ENCODE measurements at places on chromosomes 12 and 14.

DNA sequence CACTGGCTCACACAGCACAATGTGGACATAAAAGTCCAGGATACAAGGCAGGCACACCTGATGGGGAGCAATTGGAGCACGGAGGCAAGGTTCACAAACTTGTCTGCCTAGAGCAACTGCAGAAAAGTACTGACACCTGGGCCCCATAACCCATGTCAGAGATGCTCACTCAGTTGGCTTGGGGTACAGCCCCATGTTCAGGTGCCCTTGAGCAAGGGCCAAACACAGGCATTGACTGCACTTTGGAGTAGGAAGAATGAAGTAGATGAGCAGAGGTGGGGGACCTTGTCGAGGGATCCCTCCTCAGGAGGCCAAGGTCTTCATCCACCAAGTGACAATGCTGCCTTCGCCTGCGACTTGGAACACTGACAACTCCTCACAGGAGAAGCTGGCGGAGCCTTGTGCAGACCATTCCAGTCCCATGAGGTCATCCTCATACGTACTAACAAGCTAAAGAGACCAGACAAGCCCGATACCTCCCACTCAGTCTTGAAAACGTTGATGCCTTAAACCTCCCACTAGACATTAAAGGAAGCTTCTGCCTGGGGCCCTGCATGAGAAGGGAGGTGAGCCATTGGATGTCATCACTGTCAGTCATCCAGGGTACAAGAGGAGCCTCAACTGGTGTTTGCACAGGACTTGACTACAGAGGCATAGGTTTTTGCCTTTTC lies 42.5 kb upstream of the C14orf180 start:
- no peak for DNase-seq

DNA sequence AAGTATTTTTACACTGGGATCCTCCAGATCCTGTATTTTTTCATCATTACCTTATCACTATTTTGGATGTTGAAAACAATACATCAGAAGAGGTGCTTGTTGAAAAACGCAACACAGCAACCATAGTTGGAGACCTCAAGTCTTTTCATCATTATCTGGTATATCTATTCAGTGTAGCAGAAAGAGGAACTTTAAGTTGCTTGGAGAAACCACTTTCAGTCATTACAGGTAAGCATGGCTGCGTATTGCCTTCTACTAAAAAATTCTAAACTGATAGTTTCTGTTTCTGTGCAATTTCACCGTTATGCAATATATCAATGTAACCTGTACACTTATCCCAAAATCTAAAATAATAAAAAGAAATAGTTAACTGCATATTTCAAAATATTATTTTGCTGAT lies 32.2 kb upstream of the PTPRQ start:
- DNase-seq: no peak

DNA sequence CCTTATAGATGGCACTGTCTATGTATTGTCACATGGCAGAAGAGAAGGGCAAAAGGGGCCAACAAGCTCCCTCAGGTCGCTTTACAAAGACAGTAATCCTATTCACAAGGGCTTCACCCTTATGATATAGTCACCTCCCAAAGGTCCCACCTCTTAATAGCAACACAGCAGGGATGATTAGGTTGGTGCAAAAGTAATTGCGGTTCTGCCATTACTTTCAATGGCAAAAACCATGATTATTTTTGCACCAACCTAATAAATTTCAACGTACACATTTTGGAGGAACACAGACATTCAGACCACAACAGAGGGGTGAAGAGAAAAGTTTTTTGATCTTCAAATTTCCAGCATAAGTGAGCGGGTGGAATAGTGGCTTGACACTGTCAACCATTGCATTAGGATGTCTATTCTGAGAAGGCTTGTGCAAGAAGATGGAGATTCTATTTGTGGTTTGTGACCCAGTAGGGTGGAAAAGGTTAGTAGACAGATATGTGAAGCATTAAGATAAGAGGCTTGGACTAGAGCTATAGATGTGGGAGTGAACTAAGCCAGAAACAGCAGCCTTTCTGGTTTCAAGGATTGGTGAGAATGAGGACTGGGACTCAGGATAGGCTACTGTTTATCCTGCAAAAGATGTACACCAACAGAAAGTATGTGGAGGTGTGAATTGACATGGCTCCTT lies 75.5 kb upstream of the CPSF6 start:
- DNase-seq: no peak

DNA sequence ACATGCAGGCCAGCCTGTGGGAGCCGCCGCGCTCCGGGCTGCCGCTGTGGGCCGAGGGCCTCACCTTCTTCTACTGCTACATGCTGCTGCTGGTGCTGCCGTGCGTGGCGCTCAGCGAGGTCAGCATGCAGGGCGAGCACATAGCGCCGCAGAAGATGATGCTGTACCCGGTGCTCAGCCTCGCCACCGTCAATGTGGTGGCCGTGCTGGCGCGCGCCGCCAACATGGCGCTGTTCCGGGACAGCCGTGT lies 2.9 kb downstream of the TMEM121 start:
- DNase-seq: no peak

GRCh38 chr14:75835156-75835725 lies 146.6 kb downstream of the TGFB3 start:
- DNase-seq: no peak

DNA sequence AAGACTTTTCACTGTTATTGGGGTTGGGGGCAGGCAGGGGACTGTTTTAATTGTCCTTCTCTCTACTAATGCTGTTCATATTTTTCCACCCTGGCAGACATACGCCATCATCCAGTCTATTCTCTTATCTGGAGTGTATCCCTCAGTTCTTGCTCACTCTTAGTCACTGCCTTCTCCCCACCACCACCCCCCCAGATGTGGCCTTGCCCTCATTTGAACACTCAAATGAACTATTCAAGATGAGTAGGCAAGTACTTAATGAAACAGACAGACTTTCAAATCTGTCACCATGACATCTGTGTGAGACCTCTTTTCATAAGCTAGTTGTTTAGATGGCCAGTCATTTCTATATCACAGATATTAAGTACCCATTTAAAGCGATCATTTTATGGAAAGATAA lies 10.1 kb downstream of the NUDT4 start:
- no peak for DNase-seq

GRCh38 chr14:99644723-99645544 lies at the start of gene HHIPL1:
TSS of gene HHIPL1 (plus strand) at chr14:99645129. CDS start at chr14:99645208, 79 bp downstream.
- DNase-seq: no peak

GRCh38 chr12:2110849-2111566 lies 58.2 kb downstream of the CACNA1C start:
- no peak for DNase-seq

DNA sequence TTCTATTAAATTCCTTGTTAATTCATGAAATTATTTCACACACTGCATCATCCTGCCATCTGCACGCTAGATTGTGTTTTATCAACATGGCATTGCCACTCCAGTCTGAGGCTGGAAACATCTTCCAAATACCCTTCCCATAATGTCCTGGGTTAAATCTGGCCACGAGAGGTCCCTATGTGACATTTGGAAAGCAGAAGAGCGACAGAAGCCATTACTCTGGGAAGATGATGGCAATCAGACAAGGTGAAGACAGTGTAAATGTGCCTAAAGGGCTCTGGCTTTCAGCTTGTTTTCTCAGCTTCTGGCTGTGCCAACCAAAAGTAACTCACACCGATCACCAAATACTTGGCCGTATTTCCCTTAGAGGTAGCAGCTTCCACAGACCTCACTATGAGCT lies 144.8 kb downstream of the CAPZA3 start:
- DNase-seq: no peak

DNA sequence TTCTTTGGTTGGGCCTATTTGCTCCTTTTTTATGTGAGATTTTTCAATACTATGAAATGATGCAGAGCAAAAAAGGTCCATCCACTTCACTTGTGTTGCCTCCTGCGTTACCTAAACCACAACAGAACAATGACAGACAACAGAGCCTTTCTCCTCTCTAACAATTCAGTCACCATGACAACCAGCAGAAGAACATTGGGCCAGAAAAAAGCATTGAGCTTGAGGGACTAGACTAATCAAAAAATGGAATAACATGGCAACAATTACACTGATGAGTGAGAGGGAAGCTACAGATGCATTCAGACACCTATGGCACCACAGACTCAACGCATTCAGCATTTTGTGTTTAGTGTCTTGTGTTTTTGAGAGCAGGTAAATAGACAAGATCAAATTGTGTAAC lies 44.6 kb upstream of the PTCSC3 start:
- no peak for DNase-seq

DNA sequence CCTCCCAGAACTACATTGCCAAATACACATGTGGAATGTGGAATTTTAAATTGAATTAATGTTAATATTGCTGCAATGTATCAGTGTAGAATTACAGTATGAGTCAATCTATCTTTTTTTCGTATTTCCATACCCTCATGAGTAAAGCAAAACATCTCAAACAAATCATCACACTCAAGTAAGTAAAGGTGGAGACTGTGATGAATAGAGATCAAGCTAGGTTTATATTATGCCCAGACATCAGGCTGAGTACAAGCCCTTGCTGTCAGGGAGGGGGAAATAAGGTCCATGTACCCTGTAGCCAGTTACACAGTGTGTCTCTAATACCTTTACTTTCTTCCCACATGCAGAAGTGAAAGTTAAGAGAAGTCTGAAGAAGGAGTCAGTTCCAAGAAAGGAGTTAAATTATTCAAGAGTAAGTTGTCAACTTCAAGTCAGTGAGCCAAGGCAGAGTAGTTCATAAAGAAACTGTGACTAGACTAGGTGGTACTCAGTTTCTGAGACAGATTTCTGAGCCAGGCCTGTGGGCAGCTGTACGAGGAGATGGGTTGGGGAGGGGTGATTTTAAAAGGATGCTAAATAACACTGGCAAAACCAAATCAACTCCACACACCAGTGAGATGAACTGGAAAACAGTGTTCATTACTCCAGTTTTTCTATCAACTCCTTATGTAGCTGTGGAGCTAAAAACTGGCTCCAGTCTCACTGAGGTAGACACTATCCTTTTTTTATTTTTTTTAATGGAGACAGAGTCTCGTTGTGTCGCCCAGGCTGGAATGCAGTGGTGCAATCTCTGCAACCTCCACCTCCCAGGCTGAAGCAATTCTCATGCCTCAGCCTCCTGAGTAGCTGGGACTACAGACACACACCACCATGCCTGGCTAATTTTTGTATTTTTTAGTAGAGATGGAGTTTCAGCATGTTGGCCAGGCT lies 23.8 kb upstream of the STK38L start:
- DNase-seq: no peak

GRCh38 chr14:19917955-19918518 lies 2.4 kb upstream of the OR4K5 start:
- DNase-seq: no peak

GRCh38 chr14:73750531-73750901 lies 36.3 kb upstream of the PNMA1 start:
- no peak for DNase-seq

- no peak for DNase-seq
Measured at GRCh38 chr12:55816881-55817344, 611 bp downstream of the SARNP start.

GRCh38 chr12:121652767-121653497 lies 16.5 kb downstream of the MORN3 start:
- DNase-seq: no peak

DNA sequence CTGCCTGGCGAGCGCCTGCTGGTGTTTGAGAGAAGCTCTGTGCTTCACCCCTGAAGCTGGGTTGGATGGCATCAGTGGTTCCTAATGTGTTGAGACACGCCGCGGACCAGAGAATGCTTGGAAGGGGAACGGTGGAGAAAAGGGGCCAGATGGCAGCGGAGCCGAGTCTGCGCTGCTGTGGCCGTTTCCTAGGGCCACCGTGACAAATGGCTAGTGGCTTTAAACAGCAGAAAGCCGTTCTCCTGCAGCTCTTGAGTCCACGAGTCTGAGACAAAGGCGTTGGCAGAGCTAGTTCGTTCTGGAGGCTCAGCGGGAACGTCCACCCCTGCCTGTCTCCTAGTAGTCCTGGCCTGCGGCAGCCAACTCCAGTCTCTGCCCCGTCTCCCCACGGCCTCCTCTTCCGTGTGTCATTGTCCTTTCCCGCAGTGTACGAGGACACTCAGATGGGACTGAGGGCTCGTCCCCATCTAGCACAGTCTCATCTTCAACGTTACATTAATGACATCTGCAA lies 103.6 kb downstream of the ADGRD1 start:
- DNase-seq: no peak

- no peak for DNase-seq
Measured at GRCh38 chr12:107634530-107634929, 51.1 kb upstream of the PWP1 start.

GRCh38 chr14:84421621-84422020 lies 1108.3 kb upstream of the FLRT2 start:
- DNase-seq: no peak

GRCh38 chr12:581321-581720 lies 81.9 kb downstream of the NINJ2 start:
- no peak for DNase-seq

DNA sequence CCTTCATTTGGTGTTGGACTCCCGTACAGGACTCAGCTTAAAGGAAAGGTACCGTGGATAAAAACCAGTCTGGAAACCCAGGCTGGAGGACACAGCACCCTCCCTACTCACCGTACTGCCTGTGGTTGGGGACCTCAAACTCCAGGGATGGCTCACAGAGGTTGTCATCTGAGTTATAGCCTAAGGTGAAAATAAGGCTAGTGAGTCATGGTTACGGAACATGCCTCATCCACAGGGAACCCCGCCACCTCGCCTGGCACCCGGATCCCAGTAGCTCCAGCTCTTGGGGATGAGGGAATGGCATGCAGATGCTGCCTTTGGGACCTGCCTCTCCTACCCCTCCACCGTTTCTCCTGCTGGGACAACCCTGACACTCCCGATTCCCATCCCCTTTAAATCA lies 36.8 kb upstream of the GPR68 start:
- DNase-seq: no peak

GRCh38 chr12:104462931-104463339 lies 6.2 kb downstream of the CHST11 start:
- DNase-seq: peak; percentile 73

- DNase-seq: no peak
Measured at GRCh38 chr12:57258977-57259970, 8.3 kb upstream of the STAC3 start.

DNA sequence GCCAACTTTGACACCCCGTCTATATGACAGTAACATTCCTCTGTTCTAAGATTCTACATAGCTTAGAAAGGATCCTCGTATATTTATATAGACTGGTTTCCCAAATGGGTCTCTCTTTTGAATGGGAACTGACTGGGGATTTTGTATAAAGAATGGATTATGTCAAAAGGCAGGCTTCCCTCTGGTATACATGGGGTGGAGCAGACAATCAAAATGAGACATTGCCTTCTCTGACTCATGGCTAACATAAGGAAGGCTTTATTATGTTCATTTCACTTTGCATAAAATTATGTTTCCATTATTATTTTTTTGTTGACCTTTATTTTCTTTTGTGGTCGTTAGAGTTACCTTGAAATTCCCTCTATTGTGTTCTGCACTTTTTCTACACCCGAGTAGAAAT lies 211.1 kb downstream of the ALG10B start:
- no peak for DNase-seq

- DNase-seq: peak; percentile 60
Measured at GRCh38 chr12:93229494-93230325, 148.0 kb upstream of the NUDT4 start.

- no peak for DNase-seq
Measured at GRCh38 chr12:115864396-115864795, 413.1 kb downstream of the MED13L start.

- DNase-seq: no peak
Measured at GRCh38 chr12:48917857-48918537, 7.3 kb downstream of the FKBP11 start.

Data from inflammatory macrophage treated with lipopolysaccharide for 4 hours (primary cell).